Tracheal epithelial cell (primary cell): ENCODE measurements at places on chromosomes 16 and 17. TPM values are rescaled to one million over a fixed set of nuclear protein-coding genes. Genes with fewer than 3 reads are reported as not detected.

Gene HIGD1B
- total RNA-seq = not detected in 2 replicates

Gene CD300E
- under 0.01 TPM in 1 of 2 replicates, not detected in the other for total RNA-seq

Gene KRT40
- total RNA-seq = not detected in 2 replicates

Gene CMIP
- 22.2 and 33.9 TPM in 2 replicates for total RNA-seq

Gene TMC8
- total RNA-seq = 0.21 and 0.48 TPM in 2 replicates

Gene ETV4
- total RNA-seq = 4.7 and 5.1 TPM in 2 replicates

Gene MEOX1
- total RNA-seq = 1.2 TPM in 1 of 2 replicates, not detected in the other

Gene TPSG1
- not detected in 2 replicates for total RNA-seq

Gene USP43
- total RNA-seq = 11.1 and 17.6 TPM in 2 replicates

Gene CPD
- 219 and 414 TPM in 2 replicates for total RNA-seq

Gene SALL1
- total RNA-seq = 0.48 TPM in 1 of 2 replicates, not detected in the other

Gene MT1G
- 4.1 TPM in 1 of 2 replicates, not detected in the other for total RNA-seq

Gene PKMYT1
- total RNA-seq = 0.43 and 1.9 TPM in 2 replicates

Gene NLGN2
- total RNA-seq = 1.9 TPM in 2 replicates

Gene EIF4A3
- total RNA-seq = 135 and 160 TPM in 2 replicates

Gene C17orf107
- 1.7 and 2.9 TPM in 2 replicates for total RNA-seq

Gene OR3A2
- not detected in 2 replicates for total RNA-seq

Gene SPNS3
- 0.72 TPM in 1 of 2 replicates, not detected in the other for total RNA-seq

Gene CD300LB
- total RNA-seq = not detected in 2 replicates

Gene RGS9
- 1.2 and 1.9 TPM in 2 replicates for total RNA-seq

Gene ITGB3
- total RNA-seq = 0.64 and 97.1 TPM in 2 replicates

Gene ITGB4
- 367 and 716 TPM in 2 replicates for total RNA-seq

Gene SLC5A11
- total RNA-seq = not detected in 2 replicates

Gene EVPLL
- total RNA-seq = 0.24 and 4.0 TPM in 2 replicates

Gene HAS3
- total RNA-seq = 15.6 and 35.4 TPM in 2 replicates

Gene CYGB
- total RNA-seq = 1.5 and 21.0 TPM in 2 replicates

Gene ELMO3
- total RNA-seq = 43.7 and 49.2 TPM in 2 replicates

Gene KRT17
- total RNA-seq = 21,656 and 29,975 TPM in 2 replicates

Gene CCT6B
- 0.64 and 0.72 TPM in 2 replicates for total RNA-seq

Gene ZNF385C
- under 0.01 TPM in 1 of 2 replicates, not detected in the other for total RNA-seq

Gene SHISA9
- total RNA-seq = under 0.01 and 4.6 TPM in 2 replicates

Gene C16orf89
- total RNA-seq = not detected in 2 replicates

Gene SGF29
- total RNA-seq = 11.3 and 17.7 TPM in 2 replicates

Gene TMEM238L
- not detected in 2 replicates for total RNA-seq

Gene SHCBP1
- total RNA-seq = 0.43 and 1.2 TPM in 2 replicates

Gene CSH1
- not detected in 2 replicates for total RNA-seq

Gene CCDC137
- 5.8 and 8.7 TPM in 2 replicates for total RNA-seq

Gene TEDC2
- total RNA-seq = 0.85 and 1.7 TPM in 2 replicates

Gene CCL7
- total RNA-seq = not detected in 2 replicates

Gene KRTAP9-2
- not detected in 2 replicates for total RNA-seq

Gene CRHR1
- not detected in 2 replicates for total RNA-seq

Gene IL34
- total RNA-seq = 0.64 and 0.72 TPM in 2 replicates

Gene ACSM2A
- total RNA-seq = not detected in 2 replicates

Gene ARMC7
- total RNA-seq = 1.2 and 1.7 TPM in 2 replicates

Gene RASL10B
- total RNA-seq = 0.64 and 0.72 TPM in 2 replicates

Gene DNAI2
- total RNA-seq = not detected in 2 replicates

Gene KRT20
- total RNA-seq = not detected in 2 replicates

Gene DHX38
- total RNA-seq = 38.6 and 83.9 TPM in 2 replicates

Gene EVI2A
- total RNA-seq = under 0.01 TPM in 1 of 2 replicates, not detected in the other

Gene KRTAP4-7
- not detected in 2 replicates for total RNA-seq

Gene MAP2K6
- total RNA-seq = 0.24 and 1.7 TPM in 2 replicates

Gene B4GALNT2
- total RNA-seq = 0.24 and 1.3 TPM in 2 replicates

Gene SEC14L1
- total RNA-seq = 24.1 and 32.5 TPM in 2 replicates
